ENCODE measurements at places on chromosomes 13 and 19.

GRCh38 chr19:41064974-41065569 is 23.2 kb upstream of the CYP2A13 start:
- peak; percentile 16 for DNase-seq

- no peak for DNase-seq
Measured at GRCh38 chr13:30844548-30845296, 61.3 kb upstream of the MEDAG start.

DNA sequence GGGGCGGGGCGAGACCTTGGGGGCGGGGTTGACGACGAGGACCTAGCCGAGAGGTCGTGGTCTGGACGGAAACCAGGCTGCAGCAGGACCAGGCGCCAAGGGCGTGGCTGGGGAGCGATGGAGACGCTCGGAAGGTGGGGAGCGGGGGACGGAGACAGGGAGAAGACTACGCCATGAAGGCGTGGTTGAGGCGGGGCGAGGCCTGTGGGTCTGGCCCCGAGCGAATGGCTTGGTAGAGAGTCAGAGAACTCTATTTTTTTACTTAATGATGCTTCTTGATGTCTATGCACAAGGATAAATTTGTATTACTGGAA is 674 bp upstream of the FBXL12 start:
- DNase-seq, result no peak

- no peak for DNase-seq
Measured at GRCh38 chr19:41995959-41996797, 2.1 kb upstream of the ATP1A3 start.

DNA sequence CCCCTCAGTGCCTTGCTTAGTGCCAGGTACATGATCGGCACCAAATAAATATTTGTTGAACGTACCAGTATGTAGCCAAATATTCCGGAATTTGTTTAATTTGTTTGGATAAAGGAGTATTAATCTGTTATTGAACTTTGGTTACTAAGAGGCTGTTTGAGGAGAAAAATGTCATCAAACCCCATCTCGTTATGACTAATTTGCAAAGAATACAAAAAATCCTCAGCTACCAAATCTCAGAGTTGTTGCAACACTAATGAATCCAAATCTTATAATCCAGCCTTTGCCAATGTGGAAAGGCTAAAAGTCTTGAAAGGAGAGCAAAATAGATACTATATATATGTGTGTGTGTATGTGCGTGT is 79.5 kb downstream of the KLF5 start:
- no peak for DNase-seq

GRCh38 chr19:13022859-13023636 is 27.8 kb downstream of the NFIX start:
- peak; percentile 96 for DNase-seq

GRCh38 chr13:78497702-78498355 is 105.5 kb downstream of the POU4F1 start:
- DNase-seq, result no peak

DNA sequence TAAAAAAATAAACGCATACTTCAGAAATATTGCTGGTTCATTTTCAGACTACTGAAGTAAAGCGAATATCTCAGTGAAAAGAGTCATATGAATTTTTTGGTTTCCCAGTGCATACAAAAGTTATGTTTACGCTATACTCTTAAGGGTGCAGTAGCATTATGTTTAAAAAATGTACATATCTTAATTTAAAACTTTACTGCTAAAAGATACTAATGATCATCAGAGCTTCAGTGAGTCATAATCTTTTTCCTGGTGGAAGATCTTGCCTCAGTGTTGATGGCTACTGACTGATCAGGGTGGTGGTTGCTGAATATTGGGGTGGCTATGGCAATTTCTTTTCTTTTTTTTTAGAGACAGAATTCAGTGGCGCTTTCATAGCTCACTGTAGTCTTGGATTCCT is 48.9 kb downstream of the NDFIP2 start:
- DNase-seq, result no peak

DNA sequence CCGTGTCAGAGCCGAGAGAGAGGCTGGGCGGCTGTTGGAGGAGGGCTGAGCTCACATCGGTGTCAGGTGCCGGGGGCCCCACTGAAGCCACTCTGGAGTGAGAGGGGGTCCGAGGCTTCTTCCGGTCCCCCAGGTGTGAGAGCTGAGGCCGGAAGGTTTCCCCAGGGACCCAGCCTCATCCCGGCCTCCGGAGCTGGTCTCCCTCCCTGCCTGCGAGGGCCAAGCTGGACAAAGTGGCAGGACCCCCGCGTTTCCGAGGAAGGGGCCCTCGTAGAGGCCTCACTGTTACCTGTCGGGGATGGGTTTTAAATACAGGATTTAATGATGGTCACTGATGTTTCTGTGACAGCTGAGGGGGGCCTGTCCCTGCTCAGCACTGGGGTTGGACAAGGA is 6.6 kb downstream of the HCN2 start:
- DNase-seq, result no peak

GRCh38 chr19:40139533-40140287 is 49.0 kb upstream of the ZNF780A start:
- DNase-seq, result peak; percentile 43

- no peak for DNase-seq
Measured at GRCh38 chr13:38566519-38566918, 120.4 kb upstream of the FREM2 start.

- no peak for DNase-seq
Measured at GRCh38 chr13:112465251-112466131, 89.3 kb downstream of the SPACA7 start.

GRCh38 chr19:10908380-10908960 is 20.0 kb downstream of the YIPF2 start:
- no peak for DNase-seq

DNA sequence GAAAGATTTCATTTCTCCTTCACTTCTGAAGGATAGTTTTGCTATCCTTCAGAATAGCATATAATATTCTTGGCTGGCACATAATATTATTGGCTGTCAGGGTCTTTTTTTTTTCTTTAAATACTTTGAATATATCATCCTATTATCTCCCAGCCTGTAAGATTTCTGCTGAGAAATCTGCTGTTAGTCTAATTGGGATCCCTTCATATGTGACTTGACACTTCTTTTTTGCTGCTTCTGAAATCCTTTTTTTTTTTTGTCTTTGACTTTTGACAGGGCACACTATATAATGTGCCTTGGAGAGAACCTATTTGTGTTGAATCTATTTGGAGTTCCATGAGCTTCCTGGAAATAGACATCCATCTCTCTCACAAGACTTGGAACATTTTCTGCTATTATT is 136.9 kb upstream of the UBL3 start:
- no peak for DNase-seq

DNA sequence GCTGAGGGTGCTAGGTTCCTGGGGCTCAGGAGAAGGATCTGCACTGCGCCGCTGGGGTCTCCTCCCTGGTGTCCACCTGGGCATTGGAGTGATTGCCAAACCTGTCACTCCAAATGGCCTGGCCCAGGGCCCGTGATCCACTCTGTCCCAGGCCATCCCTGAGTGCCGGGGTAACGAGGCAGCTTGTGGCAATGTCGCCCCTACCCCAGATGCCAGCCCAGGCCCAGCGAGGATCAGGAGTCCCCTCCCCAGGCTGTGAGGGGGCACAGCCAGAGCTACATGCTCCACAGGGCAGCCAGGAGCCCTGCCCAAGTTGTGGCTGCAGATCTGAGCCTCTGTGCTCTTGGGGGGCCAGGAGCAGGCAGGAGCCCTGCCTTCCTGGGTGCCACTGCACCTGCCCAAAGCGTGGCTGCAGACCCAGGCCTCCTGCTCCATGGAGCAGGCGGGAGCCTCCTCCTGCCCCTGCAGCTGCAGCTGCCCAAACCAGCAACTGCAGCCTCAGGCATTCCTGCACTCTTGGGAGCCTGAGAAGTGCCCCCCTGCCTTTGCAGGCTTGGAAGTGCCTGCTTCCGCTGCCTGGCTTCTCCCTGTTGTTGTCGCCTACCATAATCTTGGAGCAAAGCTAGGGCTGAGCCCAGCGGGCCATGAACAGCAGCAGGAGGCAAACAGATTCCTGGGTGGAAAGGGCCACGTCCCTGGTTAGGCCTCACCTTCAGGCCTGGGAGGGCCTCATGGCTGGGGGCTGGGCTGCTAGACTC is 4.6 kb downstream of the IGFL4 start:
- DNase-seq, result no peak

DNA sequence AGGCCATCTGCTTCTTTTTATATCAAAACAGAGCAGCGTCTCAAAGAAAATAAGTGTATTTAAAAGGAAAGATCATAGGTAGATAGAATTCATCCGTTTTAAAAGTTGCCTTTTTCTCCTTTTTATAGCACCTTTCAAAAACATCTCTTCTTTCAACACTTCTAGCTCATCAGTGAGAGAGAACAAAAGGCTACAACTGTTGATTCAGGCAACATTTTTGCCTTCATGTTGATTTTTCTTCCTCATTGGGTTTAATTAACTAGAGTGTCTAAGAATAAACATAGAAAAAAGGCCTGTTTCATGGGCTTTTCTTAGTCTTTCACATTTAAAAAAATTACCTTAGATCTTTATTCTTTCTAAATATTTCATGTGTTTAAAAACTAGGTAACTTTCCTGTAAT is 13.6 kb downstream of the COL4A2 start:
- DNase-seq, result no peak

- no peak for DNase-seq
Measured at GRCh38 chr19:16927883-16928282, 39.1 kb downstream of the F2RL3 start.

GRCh38 chr19:33022472-33023116 is 42.1 kb downstream of the RHPN2 start:
- DNase-seq, result no peak

DNA sequence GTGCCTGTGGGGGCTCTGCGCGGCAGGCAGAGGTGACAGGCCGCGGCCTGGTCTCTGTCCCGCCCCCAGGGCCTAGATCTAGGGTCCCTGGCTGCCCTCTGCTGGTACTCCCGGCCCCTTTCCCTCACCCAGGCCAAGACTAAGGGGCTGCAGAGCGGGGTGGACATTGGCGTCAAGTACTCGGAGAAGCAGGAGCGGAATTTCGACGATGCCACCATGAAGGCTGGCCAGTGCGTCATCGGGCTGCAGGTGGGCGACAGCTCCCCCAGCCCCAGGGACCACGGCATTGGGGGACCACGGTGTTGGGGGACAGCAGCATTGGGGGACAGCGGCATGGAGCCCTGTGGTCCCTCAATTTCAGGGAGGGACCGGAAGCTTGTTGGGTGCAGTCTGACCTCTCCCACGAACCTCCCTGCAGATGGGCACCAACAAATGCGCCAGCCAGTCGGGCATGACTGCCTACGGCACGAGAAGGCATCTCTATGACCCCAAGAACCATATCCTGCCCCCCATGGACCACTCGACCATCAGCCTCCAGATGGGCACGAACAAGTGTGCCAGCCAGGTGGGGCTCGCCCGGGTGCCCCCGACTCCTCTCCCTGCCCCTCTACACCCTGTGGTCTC is 3.8 kb upstream of the ABCA7 start:
- no peak for DNase-seq

DNA sequence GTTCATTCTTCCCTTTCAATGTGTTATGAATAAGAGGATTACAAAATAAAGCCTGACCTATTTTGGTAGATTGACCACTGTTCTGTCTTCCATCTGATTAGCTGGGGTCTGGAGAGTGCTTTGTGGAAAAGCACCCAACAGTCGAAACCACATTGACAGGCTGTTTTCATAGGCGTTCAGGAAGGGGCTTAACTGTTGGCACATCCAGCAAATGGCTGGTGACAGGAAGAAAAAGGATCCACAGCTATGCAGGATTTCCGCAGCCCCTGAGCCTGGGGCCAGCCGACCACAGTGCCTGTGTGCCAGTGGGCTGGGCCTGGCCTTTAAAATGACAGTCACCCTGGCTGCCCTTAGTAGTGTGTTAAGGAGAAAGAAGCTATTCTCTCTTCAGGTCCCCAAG is 113.3 kb downstream of the SIPA1L3 start:
- no peak for DNase-seq

DNA sequence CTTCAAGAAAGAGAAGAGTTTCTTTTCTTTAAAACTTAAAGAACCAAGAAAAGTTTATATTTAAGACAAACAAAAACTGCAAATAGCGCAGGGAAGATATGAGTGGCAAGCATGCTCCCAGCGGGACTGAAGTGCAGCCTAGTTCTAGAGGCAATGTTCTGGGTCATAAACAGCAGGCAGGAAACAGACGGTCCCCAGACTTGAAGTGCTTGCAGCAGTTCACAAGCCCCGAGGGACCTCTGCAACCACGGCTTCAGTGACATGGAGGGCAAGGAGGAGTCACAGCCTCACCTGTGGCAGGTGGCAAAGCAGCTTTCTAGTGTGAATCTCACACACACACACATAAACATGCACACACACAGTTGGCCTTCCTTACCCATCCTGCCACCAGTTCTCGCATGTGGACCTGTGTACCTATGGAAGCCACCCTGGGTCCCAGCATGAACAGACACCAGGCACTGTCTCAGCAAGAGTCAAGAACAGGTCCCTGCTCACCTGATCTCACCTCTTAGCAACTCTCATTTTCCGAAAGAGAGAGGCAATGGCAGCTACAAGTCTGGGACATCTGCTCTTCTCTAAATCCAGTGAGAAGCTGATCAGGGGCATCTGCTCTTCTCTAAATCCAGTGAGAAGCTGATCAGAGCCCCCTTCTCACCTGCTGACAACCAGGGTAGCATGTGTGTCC is 162.0 kb downstream of the EFNB2 start:
- no peak for DNase-seq

- no peak for DNase-seq
Measured at GRCh38 chr19:482186-483041, 13.9 kb upstream of the MADCAM1 start.

GRCh38 chr19:55116859-55117662 is at the start of gene PPP1R12C:
Gene PPP1R12C, minus strand, starts transcription at chr19:55117637. Its CDS starts 94 bp downstream, at chr19:55117543.
- no peak for DNase-seq

DNA sequence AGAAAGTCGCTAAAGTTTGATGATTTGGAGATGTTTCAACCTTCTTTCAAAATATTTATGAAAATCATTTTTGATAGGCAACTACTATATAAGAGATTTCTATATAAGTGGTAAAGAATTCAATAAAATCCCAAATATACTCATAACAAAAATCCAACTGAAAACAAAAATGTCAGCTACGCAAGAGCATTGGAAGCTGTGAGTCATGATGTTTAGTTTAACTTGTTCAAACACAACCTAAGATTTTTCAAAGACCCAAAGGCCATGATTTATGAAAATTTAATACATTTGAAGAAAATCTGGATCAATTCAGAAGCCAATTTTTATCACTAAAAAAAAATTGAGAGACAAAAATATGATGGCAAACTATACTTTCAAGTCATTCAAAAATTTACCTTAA is 226.6 kb downstream of the MZT1 start:
- no peak for DNase-seq

DNA sequence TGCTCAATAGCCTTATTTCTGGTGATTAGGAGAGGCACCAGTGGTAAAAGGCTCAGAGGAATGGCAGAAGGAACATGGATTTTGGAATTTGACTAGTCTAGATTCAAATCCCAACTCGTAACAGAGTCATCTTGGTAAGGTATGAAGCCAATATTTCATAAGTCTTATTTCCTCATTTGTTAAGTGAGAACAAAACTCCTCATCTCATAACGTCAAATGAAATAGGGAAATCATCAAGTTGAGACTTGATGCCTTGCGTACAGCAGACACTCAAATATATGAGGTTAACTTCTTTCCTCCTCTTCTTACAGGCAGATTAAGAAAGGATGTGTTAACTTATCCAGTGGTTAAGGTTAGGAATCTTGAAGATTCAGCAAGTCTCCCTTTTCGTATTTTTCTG is 189.2 kb downstream of the DLEU7 start:
- no peak for DNase-seq

- DNase-seq, result no peak
Measured at GRCh38 chr13:77918391-77919245, at the start of gene EDNRB. Gene EDNRB, minus strand, starts transcription at chr13:77918831. Its CDS starts 258 bp downstream, at chr13:77918573.

Data from fibroblast of the conjunctiva (primary cell).